ENCODE measurements at places on chromosomes 3 and 15.

DNA sequence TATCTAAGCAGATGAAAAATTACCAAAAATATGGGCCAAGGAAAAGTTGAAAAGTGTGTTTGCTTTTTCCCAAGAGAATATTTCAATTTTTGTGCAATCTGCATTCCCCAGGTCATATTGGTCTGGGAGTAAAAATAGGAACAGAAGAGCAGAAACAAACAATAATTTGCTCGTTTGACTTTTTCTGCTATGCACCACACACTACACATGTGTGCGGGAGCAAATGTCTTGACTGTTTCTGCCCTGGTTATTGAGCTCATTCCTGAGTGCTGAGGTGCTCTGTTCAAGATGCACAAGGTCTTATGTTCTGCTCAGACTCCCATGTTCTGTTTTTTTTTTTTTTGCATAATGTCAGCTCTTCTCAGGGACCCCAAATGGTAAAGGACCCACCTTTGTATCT lies 298.0 kb upstream of the MME start:
- no peak for DNase-seq

- DNase-seq = no peak
Measured at GRCh38 chr15:92840149-92840548, 60.0 kb upstream of the CHD2 start.

- no peak for DNase-seq
Measured at GRCh38 chr15:49809894-49810609, 189.2 kb downstream of the DTWD1 start.

- no peak for DNase-seq
Measured at GRCh38 chr3:71979175-71979574, 194.2 kb upstream of the PROK2 start.

GRCh38 chr3:147797095-147797494 lies 387.9 kb downstream of the ZIC1 start:
- no peak for DNase-seq

- DNase-seq = no peak
Measured at GRCh38 chr15:68526269-68526668, 52.5 kb upstream of the CORO2B start.

DNA sequence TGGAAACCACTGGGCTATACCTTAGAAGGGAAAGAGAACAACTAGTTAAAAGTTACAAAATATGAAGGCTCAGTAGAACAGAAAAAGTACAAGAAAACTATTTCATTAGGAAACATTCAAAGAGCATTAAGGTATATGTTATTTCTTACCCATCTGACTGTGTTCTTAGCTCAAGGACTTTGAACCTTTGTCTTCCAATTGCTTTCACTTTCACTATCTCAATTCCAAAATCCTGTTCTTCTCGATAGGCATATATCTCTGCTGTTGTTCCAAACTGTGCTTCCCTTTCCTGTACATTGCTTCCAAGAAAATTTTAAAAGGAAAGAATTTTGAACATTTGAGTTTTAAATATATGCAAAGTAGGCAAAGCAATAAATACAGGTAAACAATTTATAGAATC lies 6.9 kb downstream of the CRBN start:
- no peak for DNase-seq

- DNase-seq = no peak
Measured at GRCh38 chr3:46677411-46677726, 16.1 kb downstream of the ALS2CL start.

DNA sequence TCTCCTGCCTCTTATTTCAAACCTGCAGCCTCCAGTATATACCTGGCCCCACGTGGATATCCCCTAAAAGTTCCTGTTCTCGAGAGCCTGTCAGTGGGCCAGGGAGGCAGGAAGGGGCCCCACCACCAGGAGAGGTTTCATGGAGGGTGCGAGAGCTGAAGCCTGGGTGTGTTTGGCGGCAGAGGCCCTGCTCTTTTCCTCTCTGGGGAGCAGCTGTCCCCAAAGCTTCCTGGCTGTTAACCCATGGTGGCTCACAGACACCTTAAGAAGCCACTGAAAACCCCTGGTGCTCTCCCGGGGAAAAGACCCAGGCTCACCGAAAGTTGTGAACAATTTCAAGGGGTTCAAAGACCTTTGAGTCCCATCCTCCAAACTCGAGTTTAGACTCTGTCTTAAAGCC lies 1.1 kb downstream of the PRRT3 start:
- DNase-seq = no peak

GRCh38 chr3:43995547-43996378 lies 245.9 kb upstream of the TOPAZ1 start:
- no peak for DNase-seq

GRCh38 chr3:33787328-33788009 lies 11.0 kb upstream of the PDCD6IP start:
- peak; percentile 32 for DNase-seq

DNA sequence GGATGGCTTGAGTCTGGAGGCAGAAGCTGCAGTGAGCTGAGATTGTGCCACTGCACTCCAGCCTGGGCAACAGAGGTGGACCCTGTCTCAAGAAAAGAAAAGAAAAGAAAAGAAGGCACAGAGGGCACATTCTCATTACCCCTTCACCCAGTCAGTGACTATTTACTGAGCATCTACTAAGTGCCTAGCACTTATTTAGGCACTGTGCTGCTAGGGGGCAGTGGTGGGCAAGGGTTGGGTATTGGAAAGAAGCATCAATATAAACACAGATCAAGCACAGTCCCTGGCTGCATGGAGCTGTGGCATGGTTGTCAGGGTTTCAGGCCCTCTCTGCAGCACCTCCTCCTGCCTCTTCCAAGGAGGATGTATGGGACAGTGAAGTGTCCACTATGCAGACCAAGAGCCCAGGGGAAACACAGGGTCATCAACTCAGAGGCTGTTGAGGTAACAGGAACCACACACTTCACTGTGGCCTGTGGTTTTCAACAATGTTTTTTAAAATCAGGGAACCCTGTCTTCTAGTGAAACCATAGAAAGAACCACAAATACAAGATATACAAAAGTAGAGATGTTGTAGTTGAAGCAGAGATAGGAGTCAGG lies 138.5 kb downstream of the RAB11A start:
- no peak for DNase-seq

GRCh38 chr3:16288664-16289063 lies 23.7 kb downstream of the OXNAD1 start:
- DNase-seq = no peak
